GM12864 (cell line): ENCODE measurements at places on chromosomes 11 and 22.

DNA sequence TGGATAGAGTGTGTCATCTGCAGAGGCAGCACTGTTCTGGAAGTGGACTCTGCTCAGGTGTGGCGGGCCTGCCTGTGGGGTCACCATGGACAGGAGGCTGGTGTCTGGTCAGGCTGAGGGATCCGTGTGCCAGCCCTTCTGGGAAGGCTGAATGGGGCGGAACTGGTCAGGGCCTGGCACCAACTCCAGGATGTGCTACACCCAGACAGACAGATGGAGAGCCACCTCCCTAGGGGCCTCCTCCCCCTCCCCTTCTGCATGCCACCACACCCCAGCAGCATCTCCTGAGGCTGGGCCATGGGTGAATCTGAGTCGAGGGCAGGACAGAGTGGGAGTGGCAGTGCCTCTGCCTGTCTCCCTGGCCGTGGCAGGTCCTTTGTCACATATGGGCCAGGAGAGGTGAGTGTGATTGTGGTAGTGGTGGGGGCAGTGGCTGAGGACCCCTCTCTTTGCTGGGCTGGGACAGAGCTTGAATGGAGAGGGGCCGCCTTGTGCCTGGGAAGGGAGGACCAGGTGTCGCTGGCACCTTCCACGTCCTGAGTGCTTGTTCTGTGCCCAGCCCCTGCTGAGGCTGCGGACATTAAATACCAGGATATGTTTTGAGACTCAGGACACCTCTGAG lies 29.1 kb downstream of the ST3GAL4 start:
- DNase-seq: no peak

- no peak for DNase-seq
These were observed 5.1 kb upstream of the DCHS1 start for GRCh38 chr11:6660712-6661111.

DNA sequence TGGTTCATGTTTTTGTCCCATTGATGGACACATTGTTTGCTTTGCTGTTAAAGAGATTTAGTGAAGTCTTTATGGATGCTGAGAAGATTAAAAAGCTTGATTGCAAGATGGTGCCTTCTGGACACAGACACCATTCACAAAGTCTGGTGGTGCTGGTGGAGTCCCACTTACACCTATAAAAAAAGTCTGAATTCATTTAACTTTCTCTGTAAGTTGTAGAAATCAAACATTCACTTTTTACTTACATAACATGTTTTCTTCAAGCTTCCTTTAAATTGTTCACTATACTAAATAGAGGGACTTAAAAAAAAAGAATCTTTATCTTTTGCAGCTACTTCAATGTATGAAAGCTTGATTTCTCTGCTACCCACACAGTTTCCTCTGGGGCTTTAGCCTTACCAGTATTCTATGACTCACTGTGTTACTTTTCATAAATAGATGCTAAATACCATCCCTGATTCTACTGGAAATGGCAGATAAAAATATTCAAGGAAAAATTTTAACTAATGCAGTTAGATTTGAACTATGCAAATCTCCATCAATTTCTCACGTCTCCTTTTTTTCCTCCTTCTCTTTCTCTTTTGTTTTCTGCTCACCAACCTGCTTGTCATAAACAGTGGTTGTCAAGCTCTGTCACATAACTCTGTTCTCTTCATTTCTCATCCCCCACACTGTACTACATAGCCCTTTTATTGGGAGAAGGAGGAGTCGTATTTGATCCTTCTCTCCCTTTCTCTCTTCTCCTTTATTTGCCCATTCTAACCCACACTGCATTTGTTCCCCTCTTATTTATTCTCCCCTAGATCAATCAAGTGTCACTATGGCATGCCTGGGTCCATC lies 89.7 kb downstream of the FAM76B start:
- DNase-seq: no peak

- peak; percentile 41 for DNase-seq
These were observed 153.9 kb downstream of the TEAD1 start for GRCh38 chr11:12827929-12828812.

- DNase-seq: no peak
These were observed 196.6 kb upstream of the CTSC start for GRCh38 chr11:88534185-88534584.
